Dermis microvascular lymphatic vessel endothelial cell (primary cell): ENCODE measurements at places on chromosomes 2 and 18.

DNA sequence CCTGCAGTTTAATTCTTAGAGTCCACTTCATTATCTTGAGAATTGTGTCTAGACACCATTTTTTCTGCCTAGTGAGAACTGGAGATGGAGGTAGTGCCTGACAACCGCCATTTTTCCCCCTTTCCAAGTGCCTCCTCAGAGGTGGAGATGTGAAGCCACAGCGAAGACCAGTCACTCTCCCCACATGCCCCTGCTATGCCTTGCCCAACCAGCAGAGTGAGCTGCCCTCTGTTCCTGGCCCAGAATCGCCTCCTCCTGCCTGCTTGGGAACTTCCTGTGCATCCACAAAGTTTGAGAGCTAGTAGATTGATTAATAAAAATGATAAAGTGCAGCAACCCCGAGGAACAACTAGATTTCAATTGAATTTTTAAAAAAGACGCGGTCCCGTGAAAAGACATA is 123.3 kb downstream of the CLIP4 start:
- peak; percentile 41 for DNase-seq

GRCh38 chr2:145652571-145653545 is 1132.9 kb upstream of the ZEB2 start:
- DNase-seq: no peak

GRCh38 chr2:28412625-28413151 is 20.0 kb downstream of the FOSL2 start:
- no peak for DNase-seq

- DNase-seq: no peak
These were observed 928.5 kb upstream of the CELF4 start for GRCh38 chr18:38494065-38494464.

DNA sequence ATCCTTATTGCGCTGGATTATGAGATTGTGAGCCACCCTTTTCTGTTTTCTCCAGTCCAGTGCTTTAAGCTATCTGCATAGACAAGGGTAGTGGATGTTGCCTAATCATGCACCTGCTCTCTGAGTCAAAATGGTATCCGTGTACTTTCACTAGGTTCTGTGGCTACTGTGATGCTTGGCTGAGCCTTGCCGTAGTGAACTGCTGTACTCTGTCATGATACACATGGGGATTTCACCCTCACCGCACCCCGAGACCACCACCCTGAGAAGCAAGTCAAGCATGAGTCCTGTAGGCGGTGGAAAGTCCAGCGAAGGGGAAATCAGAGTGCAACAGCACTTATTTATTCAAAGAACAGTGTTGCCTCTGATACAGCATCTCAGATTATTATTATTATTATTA is 55.0 kb downstream of the ARHGAP25 start:
- no peak for DNase-seq

DNA sequence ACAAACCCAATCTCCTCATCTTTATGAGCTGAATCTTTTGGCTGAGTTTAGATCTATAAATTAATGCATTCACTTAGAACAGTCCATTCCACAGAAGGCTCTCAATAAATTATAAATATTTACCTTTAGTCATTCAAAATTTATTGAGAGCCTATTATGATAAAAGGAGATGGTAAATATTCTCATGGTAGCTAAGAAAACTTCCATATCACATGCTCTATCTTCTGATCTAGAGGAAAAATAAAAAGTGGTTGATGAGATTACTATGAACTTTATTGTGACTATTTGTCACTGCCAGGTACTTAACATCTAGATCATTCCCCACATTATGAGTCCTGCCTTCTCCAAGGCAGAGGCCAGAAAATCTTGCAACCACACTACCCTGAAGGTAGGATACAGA is 62.4 kb downstream of the L3MBTL4 start:
- no peak for DNase-seq

DNA sequence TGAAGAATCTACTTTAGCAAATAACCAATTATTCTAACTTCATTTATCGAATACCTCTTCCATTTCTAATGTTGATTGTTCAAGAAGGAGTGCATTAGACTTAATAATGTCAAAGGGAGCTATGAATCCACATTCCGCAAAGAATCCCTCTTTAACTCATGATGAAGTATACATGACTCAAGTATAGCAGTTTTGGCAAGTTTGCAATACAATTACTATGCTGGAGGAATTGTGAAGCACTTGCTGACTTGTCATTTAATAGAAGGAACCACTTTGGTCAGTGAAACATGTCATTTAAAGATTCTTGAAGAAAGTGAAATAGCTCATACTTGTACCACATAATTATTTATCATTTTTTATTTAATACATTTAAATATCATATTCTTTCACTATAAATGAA is 125.1 kb downstream of the SLC39A10 start:
- DNase-seq: no peak

- DNase-seq: no peak
These were observed 31.2 kb upstream of the GREB1L start for GRCh38 chr18:21210784-21211183.

GRCh38 chr2:392926-393280 is 105.0 kb upstream of the ALKAL2 start:
- no peak for DNase-seq

DNA sequence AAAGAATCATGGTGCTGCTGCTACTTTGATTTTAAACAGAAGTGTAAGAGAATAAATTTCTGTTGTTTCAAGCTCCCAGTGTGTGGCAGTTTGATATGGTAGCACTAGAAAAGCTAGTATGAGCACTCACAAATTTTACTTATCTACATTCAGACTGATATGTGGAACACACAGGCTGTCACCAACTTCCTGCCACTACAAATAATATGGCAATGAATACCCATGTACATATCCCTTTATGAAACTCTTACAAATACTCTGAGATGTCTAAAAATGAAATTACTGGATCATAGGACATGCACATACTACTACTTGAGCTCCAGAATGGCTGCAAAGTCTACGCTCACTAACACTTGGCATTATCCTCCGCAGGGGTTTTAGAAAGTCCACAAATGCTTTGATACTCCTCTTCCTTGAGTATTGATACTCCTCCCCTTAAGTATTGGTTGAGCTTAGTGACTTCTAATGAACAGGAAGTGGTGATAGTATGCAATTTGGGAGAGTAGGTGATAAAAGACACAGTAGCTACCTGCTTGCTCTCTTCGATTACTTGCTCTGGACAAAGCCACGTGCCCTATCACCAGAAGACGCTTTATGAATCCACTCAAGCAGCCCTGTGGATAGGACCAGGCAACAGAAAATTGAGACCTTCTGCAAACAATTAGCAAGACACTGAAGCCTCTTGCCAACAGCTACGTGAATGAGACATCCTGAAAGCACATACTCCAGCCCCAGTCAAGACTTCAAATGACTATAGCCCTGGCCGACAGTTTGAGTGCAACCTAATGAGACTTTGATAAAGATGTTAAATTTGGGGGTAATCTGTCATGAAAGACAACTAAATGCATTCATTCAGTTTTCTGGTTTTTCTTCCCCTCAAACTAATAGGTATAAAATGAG is 35.4 kb downstream of the FBXO11 start:
- no peak for DNase-seq

DNA sequence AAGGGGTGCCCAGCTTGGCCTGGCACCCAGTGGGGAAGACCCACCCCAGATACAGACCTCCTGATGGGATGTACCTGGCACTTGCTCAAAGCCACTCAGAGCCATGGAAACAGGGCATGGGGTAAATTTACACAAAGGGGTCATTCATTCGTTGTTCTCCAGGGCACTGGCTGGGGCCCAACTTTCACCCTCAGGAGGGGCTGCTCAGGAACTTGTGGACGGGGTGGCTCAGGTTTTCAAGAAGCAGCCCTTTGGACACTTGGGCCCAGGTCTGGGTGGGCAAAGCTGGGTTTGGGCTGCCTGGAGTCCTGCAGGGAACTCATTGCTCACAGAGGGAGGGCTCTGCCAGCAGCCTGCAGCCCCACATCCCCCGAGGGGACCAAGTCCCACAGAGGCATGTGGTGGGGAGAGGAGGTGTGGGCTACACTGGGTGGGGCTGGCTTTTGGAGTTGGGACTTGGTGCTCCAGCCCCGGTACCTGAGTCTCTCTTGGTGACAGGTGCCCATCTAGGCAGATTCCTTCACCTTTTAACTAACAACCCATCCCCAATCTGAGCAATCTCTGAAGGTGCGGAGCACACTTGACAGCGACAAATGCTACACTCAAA is 172.3 kb downstream of the CELF4 start:
- DNase-seq: no peak

- no peak for DNase-seq
These were observed 17.4 kb upstream of the LMAN1 start for GRCh38 chr18:59376351-59376935.

DNA sequence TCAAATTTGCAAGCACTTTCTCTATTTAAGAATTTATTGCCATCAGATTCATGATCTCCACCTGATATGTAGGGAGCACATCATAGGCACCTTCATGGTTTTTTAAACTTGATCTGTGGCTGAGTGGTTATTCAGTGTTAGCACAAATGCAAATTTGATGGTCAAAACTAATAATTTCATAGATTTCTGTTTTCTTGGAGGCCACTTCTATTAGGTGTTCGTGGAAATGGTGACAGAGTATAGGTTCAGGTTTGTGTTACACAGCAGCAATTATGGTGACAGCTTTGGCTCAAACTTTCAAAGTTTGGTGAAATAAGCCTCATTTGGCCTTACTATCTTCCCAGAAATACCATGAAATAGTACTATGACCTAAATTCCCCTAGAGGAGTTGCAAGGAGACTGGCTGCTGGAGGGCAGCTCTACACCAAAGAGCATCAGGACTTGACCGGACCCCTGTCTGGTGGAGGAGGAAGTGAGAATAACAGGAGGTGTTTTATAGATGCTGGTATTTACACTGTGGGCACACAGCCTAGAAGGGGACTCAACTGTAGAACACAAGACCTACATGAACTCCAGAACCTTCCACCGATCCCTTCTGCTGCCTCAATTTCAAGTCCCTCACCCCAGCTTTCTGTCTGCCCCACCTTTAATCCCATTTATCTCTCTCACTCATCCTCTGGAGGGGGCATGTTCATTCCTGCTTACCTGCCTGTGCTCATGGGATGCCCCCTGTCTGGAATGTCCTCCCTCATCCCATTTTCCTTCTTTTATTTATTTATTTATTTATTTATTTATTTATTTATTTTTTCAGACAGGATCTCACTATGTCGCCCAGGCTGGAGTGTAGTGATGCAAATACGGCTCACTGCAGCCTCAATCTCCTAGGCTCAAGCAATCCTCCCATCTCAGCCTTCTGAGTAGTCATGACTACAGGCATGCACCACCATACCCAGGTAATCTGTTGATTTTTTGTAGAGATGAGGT is 132.9 kb upstream of the SIX2 start:
- DNase-seq: no peak

DNA sequence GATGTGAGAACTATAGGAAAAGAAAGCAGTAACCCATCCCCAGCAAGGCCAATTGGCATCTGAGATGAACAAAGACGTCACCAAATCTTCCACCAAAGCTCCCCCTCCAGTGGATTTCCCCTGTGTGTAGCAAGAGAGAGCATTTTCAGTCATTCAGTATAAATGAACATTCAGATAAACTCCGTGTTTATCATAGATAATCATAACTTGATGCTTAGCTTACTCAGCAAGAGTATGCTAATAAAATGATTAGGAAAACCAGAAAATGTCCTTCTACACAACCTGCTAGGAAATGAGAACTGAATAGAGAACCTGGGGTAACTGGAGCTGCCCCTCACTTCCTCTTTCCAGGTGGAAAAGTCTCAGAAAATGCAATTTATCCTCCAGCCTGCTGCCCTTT is 198.0 kb upstream of the CCDC150 start:
- no peak for DNase-seq

DNA sequence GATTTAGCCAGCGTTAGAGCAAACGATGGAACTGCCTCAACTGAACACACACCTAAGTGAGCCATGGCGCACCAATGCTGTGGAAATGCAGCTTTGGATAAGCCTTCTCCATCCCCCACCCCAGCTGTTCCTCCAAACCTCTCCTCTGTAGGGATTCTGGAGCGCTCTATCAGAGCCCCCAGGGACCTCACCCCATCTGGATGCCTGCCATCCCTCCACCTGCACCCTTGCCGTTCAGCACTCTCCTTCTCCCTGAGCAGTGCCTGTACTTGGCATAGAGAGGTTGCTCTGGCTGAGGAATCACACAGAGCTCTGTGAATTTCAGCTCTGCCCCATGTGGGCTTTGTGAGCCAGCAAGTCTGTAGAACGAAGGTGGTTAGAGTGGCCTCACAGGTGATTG is 42.8 kb upstream of the INHBB start:
- DNase-seq: no peak

- DNase-seq: peak; percentile 44
These were observed 375.0 kb downstream of the CTNNA2 start for GRCh38 chr2:79887747-79888374.

DNA sequence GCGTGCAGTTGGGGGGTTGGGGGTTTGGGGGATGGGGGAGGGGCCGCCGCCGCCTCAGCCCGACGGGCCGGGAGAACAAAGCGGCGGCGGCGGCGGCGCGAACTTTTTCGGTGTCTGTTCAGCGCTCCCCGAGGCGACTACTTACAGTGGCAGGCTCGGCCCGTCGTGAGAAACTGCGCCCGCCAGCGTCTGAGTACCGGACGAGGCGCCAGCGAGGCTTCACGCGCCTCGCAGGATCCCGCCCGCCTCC is 172 bp downstream of the PRKD3 start:
- DNase-seq: no peak

DNA sequence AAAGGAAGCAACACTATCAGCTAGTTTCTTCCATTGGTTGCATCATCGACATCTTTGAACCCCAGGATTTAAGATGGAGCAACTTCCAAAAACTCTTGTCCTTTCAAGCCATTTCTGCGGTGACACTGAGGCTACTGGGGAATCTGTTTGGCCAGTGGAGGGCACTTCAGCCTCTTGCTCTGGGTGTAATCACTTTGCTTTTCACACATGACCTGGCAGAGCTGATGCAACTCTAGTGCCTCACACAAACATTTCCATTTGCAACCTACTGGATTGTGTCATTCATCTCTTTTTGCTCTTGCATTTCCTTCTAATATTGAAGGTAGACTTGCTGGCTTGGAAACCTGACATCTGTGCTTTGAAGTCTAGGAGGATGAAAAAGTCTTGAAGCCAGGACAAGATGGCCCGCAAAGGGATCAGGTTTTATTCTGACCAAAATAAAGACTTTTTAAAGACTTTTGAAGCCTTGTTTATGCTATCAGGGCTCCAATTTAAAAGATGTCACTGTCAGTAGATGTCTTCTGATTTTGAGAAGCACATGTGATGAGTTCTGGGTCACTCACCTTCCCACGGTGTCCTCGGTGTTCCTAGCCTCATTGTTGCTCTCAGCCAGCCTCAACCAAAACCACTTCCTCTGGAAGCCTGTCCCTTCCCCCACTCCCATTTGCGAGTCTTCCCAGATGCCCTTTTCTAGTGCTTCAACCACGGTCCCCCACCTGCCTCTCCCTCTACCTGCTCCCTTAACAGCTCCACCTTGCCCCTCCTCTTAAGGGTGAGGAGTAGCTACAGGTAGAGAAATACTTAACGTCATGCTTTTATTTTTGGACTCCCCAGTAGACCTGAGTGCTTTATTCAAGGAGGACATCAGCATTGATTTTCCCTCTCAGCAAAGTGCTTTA is 69.7 kb upstream of the KCNE4 start:
- peak; percentile 43 for DNase-seq
